ENCODE measurements at places on chromosomes 12 and 14.
A peak's percentile ranks its signal among the peaks of the same experiment; 100 is the strongest.

DNA sequence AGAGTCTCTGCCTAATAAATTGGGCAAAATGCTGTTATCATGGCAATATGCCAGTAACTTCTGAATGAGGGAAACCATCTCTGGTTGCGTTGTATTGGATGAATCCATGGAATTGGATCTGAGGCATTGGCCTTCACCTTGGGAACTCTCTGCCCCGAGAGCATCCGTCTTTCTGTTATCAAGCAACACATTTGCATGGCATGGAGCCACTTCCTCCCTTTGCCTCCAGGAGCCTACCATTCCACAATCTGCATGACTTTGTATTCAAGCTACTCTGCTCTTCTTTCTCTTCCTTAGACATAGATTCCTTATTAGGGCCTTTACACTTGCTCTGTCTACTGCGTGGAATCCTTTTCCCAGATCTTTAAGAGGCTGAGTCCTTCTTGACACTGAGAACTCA, 57.2 kb downstream of the RIC8B start:
- DNase-seq: no peak

DNA sequence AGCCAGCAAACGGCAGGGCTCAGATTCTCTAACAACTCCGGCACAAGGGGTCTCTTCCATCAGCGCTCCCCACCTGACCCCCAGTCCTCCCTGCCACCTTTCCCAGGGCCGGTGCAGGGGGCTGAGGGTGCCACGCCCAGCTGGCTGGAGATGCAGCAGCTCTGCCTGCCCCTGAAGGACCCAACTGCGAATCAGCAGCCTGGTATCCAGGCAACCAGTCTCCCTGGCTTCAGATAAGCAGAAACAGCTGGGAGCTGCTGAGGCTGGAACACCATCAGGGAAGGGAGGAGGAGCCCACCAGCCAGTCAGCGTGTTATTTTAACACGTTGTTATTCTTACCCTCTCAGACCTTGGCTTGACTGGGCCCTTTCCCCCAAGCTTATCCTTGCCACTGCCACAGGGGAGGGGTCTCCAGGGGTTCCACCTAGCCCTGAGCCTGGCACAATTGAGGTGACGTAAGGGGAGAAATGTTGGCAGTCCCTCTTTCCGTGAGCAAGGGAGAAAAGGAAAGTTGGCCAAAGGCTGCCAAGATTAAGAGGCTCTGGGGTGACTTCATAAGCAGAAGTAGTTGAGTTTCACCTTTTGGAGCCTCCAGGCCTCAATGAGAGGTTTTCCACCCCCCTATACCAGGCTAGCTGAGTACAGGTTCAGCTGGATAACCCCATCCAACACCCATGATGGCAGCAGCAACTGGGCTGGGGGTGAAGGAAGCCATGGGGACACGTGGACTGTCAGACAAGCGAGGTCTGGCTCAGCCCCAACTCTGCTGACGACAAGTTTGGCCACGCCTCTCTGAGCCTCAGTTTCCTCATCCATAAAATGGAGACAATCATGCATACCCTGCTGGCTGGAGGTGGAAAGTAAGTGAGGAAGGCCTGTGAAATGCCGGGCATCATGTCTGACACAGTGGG, 91.1 kb downstream of the IRF2BPL start:
- DNase-seq: no peak

GRCh38 chr12:110199339-110200123, 75.4 kb downstream of the IFT81 start:
- DNase-seq: peak; percentile 24

GRCh38 chr12:52007158-52007921, 594 bp downstream of the TAMALIN start:
- DNase-seq: peak; percentile 45

DNA sequence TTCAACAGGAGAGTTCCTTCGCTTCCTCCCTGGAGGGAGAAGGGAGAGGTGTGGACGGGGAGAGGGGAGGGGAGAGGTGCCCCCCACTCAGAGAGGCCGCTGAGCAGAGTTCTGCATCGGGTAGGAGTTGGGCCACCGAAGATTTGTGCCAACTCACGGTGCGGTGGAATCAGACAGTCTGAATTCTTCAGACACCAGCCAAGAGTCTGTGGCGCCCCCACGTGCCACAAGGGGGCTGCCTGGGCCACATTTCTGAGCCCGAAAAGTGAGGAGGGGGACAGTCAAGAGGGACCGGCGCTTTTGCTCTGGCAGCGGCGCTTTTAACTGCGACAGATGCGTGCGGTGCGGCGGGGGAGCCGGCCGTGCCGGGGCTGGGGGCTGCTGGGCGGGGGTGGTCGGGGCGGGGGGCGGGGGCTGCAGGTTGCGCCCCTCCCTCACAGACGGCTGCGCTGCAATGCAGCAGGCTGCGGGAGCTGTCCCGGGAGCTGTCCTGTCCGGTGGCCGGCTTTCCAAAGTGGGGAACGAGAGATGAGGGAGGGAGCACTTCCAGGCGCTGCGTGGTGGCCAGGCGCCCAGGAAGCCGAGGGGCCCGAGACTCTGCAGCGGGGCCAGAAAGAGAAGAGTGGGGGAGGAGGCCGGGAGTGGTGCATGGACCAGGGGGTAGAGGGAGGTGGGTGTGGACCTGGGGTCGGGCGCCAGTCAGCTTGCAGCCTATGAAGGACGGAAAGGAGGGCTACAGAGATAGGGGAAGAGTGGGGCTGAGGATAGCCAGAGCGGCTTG, 975 bp upstream of the RTL1 start:
- no peak for DNase-seq

DNA sequence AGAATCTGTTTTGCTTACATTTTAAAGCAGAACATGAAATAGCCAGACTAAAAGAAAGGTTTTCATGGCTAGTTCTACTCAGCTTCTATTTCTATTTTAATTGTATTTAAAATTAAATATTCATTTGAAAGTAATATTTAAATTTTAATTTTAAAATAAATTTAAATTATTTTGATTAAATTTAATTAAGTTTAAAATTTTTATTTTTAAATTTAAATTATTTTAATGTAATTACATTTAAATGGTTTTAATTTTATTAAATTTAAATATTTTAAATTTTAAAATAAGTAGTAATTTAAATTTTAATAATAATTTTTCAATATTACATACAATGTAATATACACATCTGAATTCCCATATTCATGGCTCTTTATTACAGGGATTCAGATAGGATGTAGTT, 17.3 kb upstream of the KCNK10 start:
- no peak for DNase-seq

Measured in activated T-cell treated with anti-CD3 and anti-CD28 coated beads, Interleukin-2, amount 50 U/mL, for 72 hours (primary cell).